ENCODE measurements at places on chromosomes 4 and X.

- DNase-seq, result no peak
These were observed 123.5 kb downstream of the IL15 start for GRCh38 chr4:141759796-141760425.

DNA sequence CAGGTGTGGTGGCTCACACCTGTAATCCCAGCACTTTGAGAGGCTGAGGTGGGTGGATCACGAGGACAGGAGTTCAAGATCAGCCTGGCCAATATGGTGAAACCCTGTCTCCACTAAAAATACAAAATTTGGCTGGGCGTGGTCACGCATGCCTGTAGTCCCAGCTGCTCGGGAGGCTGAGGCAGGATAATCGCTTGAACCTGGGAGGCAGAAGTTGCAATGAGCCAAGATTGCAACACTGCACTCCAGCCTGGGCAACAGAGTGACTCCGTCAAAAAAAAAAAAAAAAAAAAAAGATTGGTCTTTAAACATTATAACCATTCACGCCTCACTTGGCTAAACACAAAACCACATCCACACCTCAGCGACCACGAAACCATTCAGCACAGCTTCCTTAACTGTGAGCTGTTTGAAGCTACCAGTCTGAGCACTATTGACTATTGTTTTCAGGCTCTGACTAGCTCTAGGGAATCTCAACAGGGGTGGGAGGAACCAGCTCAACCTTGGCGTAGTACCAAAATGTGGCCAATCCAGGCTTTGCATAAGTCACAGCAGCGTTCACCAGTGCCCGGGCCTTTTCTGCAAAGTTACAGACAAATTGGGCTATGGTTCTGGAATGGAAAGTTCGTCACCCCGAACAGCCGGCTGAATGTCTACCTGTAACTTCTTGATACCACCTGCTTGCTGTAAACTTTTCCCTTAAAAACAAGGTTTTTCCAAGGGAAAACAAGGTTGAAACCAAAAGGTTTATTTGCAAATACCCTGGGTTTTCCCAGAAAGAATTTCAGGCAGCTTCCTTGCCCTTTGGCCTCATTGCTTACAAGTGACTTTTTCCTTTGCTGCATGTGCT lies 73.6 kb upstream of the DHX15 start:
- DNase-seq, result no peak

DNA sequence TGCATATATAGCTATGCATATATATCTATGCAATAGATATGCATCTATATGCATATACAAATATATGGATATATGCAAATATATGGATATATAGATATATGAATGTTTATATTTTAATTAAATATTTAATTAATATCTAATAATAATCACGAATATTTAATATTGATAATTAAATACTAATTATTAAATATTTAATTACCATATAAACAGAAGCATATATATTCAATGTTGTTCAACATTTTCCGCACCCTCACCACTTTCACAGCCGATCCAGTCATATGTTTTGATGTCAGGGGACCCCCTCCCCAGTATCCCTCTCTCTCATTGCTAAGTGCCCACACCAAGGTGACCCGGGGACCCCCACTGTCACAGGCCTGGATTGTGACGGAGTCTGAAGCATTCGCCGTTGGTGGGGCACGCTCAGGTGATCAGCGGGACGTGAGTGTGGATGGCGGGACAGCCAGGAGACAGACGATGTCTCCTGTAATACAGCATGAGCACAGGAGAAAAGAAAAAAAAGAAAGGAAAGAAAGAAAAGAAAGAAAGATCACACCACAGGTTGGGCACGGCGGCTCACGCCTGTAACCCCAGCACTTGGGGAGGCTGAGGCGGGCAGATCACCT lies 199.7 kb downstream of the CRLF2 start:
- DNase-seq, result no peak

DNA sequence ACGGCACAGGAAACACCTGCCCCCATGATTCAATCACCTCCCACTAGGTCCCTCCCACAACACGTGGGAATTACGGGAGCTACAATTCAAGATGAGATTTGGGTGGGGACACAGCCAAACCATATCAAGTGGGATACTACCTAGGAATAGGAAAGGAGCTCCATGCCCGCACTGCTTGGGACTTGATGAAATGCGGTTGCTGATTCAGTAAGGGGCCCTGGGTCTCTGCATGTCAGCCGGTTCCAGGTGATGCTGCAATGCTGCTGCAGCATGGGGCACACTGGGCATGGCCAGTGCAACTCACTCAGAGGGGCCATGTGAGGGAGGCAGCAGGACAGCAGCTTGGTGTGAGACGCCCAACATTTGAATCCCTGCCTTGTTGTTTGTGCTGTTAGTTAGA lies 34.0 kb upstream of the MSX1 start:
- DNase-seq, result no peak

GRCh38 chrX:112233164-112233563 lies 150.6 kb upstream of the TRPC5 start:
- DNase-seq, result no peak

GRCh38 chr4:76745240-76745639 lies 152.7 kb downstream of the SOWAHB start:
- DNase-seq, result no peak

- DNase-seq, result no peak
These were observed 56.1 kb downstream of the TRIML2 start for GRCh38 chr4:188053302-188053701.

- DNase-seq, result peak; percentile 57
These were observed 8.5 kb upstream of the AKAP17A start for GRCh38 chrX:1582686-1583437.

DNA sequence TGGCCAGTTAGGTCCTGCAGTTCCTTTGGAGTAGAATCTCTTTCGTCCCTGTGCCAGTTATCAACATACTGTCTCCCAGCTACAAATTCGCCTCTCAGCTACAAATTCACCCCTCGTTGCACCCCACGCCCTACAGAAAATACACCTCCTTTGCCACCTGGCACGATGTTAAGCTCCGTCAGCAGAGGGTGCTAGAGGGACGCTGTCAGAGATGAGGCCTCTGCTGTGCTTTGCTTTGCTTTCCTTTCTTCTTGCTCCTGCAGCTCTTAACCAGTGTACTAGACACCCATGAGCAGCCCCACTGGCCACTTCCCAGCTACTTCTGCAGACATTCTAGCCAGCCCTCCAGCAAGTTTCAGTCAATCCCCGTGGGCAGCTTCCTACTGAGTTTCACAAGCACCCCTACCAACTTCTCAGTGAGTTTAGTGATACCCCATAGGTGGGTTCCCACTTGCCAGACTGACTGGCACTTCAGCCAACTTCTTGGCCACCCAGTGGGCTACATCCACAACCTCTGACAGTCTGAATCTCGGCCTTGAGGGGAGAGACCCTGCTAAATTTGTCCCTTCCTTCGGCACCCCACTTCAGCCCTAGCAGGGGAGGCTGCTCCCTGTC lies 21.8 kb downstream of the HAUS3 start:
- DNase-seq, result peak; percentile 77

- DNase-seq, result no peak
These were observed 196.7 kb upstream of the LNX1 start for GRCh38 chr4:53788011-53788410.

GRCh38 chrX:150254909-150255308 lies 108.2 kb upstream of the MAMLD1 start:
- DNase-seq, result no peak

DNA sequence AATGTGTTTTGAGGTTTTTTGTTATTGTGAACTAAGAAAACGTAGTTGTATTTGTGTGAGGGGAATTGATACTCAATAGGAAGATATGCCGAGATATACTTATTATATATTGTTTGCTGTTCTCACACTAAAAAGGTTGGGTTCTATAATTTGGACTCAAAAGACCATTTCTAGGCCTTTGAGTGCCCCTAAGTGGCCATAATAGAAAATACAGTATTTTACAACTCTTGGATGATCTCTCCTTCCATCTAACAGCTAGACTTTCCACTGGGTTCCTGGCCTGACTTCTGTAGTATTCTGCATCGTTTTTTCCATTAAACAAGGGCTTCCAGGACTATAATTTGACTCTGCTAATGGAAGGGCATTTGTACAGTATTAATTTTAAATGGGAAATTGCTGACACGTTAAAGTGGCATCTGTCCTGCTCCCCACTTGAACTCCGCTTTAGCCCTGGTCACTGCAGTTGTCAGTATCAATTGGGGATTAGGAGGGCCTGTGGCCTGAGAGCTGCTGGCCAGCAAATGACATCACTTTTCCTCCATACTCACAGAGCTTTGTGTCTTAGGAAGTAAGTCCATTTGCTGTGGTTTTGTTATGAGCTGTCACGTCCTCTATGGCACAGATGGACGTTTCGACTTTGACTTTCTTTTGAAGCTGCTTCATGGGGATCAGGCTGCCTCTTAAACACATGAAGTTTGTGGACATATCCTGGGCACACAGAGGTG lies 176.9 kb downstream of the SLIT2 start:
- DNase-seq, result no peak

DNA sequence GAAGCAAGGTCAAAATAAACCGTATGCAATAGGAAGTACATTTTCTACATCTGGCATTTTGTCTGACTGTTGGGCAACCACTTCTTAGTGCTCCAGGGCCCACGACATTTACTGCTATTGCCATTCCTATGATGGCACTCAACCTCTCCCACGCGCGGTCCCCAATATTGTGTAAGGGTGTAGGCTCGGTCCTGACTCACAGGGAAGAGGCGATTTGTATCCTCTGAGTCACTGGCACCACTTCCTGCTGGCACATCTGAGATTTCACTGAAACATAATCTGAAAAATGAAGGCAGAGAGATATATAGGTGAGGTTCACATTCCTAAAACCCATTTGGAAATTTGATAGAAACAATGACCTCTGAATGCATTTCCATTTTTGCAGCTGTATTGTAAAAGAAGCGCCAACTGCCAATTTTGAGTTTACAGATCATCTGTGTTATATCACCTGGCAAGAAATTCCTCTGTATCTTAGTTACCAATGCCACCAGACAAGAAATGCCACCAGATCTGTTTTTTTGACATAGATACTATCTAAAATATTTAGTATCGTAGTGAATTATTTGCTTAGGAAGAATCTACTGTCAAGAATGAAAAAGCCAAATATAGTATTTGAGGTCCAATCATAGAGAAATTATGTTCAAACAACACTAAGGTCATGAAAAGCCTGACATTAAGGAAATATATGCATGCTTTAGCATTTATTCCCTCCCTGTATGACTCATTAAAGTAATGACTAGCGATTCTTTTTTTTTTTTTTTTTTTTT lies 9.8 kb downstream of the EREG start:
- DNase-seq, result no peak

DNA sequence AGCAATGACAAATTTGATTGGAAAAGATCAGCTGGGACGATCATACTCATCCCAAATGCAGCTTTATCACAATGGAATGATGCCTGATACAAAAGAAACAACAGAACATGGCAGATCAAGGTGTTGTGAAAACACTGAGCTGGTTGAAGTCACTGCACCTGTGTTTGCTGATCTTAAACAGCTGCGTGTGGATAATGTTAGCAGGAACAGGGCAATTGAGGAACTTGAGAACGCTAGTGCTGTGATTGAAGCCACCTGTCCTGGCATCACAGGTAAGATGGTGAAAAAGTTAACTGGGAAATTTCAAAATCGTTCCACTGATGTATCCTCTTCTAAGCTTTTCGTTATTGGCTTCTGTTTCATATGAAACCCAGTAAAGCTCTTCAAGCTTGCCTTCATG lies 27.4 kb upstream of the SOD3 start:
- no peak for DNase-seq

GRCh38 chr4:86272669-86273068 lies 87.2 kb downstream of the MAPK10 start:
- DNase-seq, result no peak

Data from stimulated activated CD4-positive, alpha-beta T cell treated with anti-CD3 and anti-CD28 coated beads, Interleukin-12 subunit alpha, Interleukin-12 subunit beta, amount 100 ng/mL, for 24 hours (primary cell).